GM04503 (cell line): ENCODE measurements at places on chromosomes 12 and 14.

GRCh38 chr12:69509308-69509736 lies 39.1 kb downstream of the FRS2 start:
- DNase-seq = no peak

DNA sequence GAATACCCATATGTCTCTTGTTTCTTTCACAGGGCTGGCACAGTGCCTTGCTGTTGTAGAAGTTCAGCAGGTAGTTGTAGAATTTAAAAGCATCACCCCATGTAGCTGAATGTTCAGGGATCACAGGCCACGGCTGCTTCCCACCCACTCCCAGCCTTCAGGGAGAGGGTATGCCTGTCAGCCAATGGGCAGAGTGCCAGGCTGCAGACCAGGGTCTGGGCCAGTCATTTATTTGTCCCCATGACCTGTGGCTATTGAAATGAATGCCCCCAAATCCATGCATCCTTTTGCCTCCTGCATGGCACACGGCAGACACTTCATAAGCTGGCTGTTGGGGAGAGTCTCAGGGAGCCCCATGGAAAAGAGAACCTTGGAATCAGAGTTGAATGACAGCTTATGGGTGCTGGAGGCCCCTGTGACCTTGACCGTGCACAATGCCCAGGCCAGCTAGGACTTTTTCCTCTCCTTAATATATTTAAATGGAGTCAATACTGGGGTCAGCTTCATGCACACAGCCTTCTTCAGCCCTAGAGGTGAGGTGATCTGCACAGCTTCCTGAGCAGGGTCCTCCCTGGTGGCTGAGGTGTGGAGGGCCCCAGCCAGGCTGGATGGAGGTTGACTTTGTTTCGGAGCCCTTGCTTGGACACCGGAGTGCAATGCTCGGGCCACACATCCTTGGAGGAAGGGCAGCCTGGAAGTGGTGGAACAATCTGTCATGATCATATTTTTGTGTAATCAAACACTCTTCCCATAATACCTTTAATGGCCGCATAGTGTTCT lies 45.3 kb downstream of the PRMT8 start:
- no peak for DNase-seq

DNA sequence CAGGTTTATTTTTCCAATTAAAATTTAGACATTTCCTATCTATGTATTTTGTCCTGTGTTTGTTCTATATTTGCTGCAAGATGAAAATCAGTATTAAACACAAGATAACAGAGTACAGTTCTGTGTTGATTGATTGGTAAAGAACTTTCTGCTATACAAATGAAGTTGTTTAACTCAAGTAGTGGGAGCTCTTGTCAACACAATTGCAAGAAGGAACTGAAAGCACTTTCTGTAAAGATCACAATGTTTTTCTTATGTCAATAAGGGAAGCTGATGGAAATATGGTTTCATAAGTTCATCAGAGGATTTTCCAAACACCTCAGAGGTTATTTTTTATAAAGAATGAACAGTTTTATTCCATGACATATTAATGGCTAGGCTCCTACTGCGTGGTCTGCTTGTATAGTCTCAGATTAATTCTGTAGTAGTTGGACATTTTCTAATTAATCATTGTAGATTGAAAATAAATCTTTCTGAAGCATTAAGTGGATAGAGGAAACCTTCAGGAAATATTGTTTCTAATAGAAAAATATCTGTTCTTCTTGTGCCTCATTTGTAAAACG lies 379.5 kb downstream of the LRFN5 start:
- DNase-seq = no peak

- no peak for DNase-seq
Observed at GRCh38 chr14:95338436-95338835, 18.7 kb upstream of the CLMN start.

DNA sequence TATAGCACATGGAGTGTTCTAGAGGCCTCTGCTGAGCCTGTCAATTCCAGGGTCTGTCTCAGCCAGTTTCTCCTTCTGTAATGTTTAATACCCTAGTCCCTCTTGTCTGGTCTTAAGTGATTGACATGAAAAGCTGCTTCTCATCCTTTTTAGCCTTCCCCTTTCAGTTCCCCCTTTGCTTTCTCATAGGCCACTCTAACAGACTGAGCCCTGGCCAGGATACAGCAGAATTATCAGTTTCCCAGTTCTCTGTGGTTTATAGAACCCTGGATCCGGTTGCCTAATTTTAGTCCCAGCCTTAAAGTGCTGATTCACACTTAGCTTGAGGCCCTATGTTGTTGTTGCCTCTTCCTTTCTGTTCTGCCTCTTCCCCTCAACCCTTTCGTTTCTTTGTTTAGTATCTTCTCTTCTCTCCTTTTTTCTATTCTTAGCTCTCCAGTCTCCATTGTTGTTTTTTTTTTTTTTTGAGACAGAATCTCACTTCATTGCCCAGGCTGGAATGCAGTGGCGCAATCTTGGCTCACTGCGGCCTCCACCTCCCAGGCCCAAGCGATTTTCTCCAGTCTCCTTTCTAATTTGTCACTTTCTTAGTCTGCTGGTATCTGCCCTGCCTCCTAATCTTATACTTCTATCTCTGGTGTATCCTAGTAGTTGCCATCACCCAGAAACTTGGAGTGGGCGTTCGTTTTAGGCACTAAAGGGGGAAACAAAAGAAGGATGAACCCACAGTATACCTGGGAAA lies 2.9 kb upstream of the BIN2 start:
- DNase-seq = peak; percentile 49

GRCh38 chr12:40534828-40535227 lies 157.4 kb upstream of the CNTN1 start:
- DNase-seq = no peak

- DNase-seq = no peak
Observed at GRCh38 chr14:63843796-63844195, 9.0 kb upstream of the SYNE2 start.

- DNase-seq = no peak
Observed at GRCh38 chr12:4224206-4224889, 49.2 kb upstream of the CCND2 start.

- DNase-seq = no peak
Observed at GRCh38 chr14:91032248-91032647, 28.2 kb downstream of the RPS6KA5 start.

GRCh38 chr14:68814539-68815297 lies 21.9 kb upstream of the ZFP36L1 start:
- DNase-seq = no peak

DNA sequence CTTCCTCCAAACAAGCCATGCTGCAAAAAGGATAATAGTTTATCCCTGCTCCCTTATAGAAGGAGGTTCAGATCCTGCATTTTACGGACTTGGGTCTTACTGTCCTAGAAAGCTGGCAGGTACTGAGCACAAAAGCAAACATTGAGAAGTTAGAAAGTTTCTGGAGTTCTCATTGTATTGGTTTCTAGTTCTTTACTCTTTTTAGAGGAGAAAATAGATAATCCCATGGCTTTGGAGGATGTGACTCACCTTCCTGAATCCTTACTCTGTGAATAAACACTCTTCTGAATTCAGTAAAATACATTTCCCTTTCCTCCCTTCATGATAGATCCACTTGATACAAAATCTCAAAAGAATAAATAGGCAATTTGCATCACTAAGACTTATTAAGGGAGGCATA lies 188.9 kb downstream of the NPAS3 start:
- DNase-seq = no peak

DNA sequence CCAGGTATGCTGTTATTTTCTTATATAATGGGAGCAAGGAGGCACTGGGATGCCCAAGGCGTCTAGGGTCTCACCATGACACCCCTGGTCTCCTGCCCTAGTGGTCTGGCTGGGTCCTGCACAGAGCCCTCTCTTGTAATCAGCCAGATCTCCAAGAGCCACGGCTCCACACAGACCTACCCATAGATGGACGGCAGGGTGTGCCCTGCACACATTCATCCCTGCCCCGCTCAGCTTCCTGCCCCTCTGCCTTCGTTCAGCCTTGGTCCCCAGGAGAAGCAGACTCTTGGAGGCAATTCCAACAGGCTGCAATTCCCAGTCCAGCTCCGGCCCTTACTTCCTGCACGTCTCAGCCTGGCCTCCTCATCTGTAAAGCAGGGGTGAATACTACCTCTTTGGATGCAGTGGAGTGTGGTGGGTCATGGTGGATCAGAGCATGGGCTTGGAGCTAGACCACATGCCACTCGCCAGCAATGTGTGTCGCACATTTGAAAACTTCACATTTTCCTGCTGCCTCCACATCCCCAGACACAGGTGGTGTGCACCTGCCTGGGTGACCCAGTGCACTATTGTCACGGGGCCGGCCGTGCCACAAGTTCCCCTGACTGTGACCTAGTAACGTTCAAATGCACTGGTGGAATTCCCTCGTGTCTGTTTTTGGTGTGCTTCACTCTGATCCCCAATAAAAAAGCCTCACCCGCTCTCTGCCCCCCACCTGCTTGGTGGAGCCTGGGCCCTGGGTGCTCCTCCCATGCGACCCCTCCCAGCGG lies 171.1 kb upstream of the PRMT8 start:
- DNase-seq = no peak

DNA sequence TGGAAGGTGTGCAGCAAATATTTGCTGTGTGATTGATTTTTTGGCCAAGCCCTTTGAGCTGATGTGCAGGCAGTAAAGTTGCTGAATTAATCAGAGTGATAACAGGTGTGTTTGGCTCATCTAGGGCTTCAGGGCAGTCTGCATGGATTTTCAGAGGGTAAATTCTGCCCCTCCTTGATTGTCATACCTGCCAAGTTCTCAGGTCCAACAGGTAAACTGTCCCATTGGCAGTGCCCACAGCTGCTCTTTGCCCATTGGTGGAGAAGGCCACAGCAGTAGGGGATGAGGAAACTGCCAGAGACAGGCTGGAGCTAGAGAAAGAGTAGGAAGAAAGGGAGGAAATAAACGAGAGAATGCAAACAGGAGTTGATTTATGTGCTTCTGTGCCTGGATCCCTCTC lies 33.6 kb downstream of the TEP1 start:
- no peak for DNase-seq

DNA sequence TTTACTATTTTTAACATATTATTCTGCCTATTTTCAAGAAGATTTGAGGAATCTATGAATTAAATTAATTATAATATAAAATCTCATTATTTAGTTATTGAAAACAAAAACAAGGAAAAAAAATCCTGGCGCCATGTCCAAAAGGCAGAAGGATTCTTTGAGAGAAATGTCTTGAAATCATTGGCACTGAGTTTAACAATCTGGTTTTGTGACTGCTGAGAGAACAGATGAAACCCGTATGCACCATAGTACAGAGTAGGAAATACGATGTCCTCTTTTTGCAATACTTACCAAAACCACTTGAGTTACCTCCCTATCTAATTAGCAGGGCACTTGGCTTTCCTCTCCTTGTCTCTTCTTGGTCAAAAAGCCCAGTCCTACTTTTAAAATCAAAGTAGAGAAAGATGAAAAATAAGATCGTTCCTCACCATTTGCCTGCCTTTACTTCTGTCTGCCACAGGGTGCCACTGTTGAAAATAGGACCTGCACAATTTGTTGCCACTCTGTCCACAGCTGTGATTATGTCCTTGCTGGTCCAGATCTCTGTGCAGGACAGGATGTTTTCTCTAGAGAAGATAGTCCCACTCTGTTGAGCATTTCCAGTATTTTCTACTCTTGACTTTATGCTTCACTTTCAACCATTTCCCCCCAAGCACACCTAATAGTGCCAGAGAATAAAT lies 179.7 kb downstream of the PDZRN4 start:
- DNase-seq = no peak

GRCh38 chr12:80709811-80710726 lies 2.6 kb downstream of the MYF6 start:
- DNase-seq = no peak

- DNase-seq = no peak
Observed at GRCh38 chr12:44403185-44403584, 472.9 kb downstream of the NELL2 start.

GRCh38 chr12:75666126-75666938 lies 154.9 kb upstream of the KRR1 start:
- no peak for DNase-seq

DNA sequence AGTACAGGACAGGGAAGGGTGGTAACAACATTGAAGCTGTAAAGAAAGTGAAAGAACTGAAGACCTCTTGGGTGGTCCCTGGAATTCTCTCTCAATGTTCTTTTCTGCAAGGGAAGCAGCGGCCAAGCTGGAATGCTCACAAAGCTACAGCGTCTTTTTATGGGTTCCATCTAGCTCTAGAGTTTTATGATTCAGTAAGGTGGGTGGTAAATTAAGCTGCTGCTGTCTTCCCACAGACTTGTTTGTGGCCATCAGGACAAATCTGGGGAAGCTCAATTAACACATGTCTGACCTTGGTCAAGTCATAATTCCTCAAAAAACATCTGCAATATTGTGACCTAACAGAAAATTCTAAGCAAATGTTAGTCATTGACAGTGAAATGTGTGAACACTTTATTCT lies 139.1 kb downstream of the MED13L start:
- DNase-seq = no peak

GRCh38 chr14:23450379-23450778 lies 14.9 kb upstream of the MYH7 start:
- DNase-seq = no peak

GRCh38 chr12:778615-779014 lies 26.2 kb downstream of the WNK1 start:
- DNase-seq = no peak

DNA sequence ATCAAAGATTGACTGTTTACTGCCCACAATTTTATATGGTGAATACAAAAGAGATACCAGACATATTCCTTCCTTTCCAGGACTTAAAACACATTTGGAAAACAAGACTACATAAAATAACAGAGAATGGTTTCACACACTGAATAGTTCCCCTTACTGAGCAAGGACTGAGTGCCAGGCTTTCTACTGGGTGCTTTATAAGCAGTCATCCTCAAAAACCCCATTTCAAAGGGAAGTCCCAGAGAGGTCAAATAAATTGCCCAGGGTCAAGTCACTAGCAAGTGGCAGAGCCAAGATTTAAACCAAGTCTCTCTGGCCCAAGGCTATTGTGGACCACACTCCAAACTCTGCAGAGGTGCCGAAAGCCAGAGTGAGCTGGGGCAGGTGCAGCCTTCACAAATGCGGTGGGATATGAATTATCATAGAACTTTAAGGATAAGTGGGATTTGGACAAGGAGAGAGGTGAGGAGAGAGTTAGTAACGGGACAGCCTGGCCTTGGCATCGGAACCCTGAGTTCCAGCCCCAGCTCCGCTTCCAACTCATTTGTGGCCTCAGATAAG lies 9.1 kb upstream of the RPAP3 start:
- DNase-seq = no peak

- no peak for DNase-seq
Observed at GRCh38 chr14:37583358-37584210, 11.5 kb downstream of the FOXA1 start.

DNA sequence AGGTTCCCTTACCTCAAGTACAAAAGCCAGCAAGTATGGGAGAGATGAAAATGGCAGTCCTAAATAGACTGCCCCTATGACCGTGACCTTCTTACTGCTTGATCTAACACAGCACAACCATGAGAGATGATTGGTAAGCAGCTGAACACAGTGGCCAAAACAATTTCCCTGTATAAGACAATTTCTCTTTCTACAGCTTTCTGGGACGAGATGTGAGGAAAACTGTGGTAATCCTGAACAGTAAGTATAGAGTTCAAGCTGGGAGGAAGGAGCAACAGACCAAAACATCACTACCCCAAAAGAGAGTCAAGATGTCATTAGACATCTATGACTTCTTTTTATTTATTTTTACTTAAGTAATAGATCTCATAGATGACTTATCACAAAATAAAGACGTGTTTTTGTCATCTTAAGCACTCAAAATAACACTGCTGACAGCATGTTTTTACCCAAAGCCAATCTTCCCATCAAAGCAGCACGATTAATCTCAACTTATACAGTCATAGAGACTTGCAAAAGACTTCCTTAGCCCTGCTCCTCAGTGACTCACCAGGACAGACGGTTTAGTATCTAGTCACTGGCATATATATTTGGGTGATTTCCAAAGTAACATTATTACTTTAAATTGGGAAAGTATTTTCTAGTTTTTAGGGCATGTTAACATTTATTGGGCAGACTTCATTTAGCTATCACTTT lies 3.7 kb downstream of the TMEM52B start:
- DNase-seq = no peak
